ENCODE measurements at places on chromosomes 12 and 14.

DNA sequence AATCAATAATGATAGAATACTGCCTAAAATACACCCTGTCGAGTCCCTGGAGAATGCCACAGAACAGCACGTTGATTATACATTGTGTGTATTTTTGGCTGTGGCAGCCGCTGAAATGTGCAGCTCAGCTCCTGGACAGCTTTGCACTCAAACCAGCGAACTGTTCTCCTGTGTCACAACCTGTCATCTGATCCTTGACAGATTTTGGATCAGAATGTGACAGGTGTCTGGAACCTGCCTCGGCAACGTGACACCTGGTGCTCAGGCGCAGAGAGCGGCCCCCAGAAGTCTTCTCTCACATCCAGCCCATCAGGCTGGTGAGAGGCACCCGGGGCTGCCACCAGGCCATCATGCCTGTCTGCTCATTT, 19.3 kb downstream of the MVK start:
- no peak for DNase-seq

DNA sequence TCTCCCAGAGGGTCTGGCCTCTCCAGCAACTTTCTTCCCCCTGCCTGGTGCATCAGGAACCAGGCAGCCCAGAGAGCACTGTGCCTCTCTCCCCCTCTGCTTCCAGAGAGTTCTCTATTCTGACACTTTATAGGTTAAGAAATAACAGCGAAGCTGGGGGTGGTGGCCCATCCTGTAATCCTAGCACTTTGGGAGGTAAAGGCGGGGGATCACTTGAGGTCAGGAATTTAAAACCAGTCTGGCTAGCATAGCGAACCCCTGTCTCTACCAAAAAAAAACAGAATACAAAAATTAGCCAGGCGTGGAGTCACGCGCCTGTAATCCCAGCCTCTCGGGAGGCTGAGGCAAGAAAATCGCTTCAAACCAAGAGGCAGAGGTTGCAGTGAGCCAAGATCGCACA, 58.3 kb downstream of the ESRRB start:
- no peak for DNase-seq

- DNase-seq: peak; percentile 58
Measured at GRCh38 chr14:53399057-53399456, 245.9 kb upstream of the DDHD1 start.

- DNase-seq: no peak
Measured at GRCh38 chr12:75764091-75764841, 252.9 kb upstream of the KRR1 start.

DNA sequence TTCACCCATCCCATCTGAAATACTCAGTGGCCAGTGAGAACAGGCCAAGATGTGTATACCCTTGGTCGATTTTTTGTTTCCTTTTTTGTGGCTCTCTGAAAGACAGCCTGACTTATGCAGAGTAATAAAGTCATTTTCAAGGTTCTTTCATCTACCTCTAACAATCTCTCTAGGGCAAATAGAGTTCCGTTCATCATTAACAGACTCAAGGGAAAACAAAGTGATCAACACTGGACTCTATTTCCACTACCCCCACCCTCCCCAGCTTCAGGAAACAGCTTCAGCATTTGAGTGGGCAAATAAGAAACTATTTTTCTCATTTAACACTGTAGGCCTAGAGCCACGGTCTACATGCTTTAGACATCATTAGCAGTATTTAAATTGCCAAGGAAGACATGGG, 15.9 kb downstream of the PRKAB1 start:
- no peak for DNase-seq

GRCh38 chr12:32336261-32336660, 63.1 kb upstream of the FGD4 start:
- DNase-seq: no peak

- DNase-seq: no peak
Measured at GRCh38 chr12:32098112-32098511, 8.5 kb upstream of the BICD1 start.

DNA sequence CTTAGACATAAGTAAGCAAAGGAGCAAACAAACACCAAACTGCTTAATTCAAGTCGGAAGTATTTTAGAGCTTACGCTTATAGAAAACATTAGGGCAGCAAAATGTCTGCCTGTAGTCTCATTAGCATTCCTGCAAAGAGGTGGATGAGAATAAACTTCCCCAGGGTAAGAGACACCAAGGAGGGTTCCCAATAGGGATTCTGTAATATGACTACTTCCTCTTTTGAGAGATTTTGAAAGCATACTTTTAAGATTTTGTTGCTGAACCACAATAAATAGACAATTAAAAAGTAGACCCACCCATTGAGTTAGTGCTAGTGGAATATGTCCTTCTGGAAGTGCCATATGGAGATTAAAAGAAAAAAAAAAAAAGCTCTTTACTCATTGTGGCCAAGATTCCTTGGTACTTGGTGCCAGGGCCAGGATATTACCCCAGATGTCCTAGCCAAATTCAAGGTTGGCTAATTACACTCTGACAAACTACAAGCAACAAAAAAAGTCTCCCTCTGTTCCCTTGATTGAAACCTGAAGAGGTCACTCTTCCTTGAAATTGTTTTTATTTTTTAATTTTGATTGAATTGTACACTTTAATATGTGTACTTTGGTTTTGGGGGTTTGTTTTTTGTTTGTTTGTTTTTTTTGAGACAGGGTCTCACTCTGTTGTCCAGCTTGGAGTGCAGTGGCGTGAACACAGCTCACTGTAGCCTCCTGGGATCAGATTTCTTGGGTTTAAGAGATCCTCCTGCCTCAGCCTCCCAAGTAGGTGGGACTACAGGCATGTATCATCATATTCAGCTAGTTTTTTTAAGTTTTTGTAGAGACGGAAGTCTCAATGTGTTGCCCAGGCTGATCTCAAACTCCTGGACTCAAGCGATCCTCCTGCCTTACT, 8.7 kb downstream of the CLIP1 start:
- DNase-seq: no peak

- DNase-seq: no peak
Measured at GRCh38 chr12:73656375-73656774, 881.3 kb upstream of the ATXN7L3B start.

DNA sequence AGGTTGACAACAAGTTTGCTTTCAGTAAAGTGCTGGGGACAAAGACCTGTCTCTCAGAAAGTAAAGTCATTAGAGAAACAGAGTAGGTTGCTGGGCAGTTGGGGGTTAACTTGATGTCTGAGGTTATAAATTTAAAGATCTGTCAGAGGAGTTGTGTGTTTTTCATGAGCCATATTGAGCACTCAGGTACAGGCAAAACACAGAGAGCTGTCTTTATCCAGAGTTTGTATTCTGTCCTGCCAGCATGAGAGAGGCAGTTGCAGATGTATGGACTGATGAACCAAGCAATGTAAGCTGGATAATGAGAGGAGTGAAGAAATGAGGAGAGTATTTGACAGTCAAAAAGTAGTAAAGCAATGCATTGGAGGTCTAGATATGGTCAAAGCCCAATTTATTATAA, 156.7 kb downstream of the SLC41A2 start:
- DNase-seq: no peak

GRCh38 chr12:93442411-93443340, 929 bp upstream of the UBE2N start:
- no peak for DNase-seq

DNA sequence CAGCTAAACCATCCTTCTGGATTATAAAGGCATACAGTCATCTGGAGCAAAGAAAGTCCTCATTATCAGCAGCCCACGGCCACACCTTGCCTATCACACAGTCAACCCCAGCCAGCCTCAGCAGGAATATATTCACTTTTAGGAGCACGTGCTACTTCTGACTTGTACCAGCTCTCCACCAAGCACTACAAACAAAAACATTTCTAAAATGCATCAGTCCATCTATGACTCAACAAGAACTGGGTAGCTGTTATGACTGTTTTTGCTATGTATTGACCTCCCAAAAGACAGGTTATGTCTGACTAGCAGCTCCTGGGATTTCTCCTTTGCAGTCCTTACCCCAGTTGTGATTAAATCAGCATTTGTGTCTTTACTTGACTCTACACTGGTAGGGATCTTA, 31.2 kb downstream of the NUAK1 start:
- no peak for DNase-seq

- DNase-seq: no peak
Measured at GRCh38 chr12:3171195-3171591, 94.0 kb downstream of the TSPAN9 start.

DNA sequence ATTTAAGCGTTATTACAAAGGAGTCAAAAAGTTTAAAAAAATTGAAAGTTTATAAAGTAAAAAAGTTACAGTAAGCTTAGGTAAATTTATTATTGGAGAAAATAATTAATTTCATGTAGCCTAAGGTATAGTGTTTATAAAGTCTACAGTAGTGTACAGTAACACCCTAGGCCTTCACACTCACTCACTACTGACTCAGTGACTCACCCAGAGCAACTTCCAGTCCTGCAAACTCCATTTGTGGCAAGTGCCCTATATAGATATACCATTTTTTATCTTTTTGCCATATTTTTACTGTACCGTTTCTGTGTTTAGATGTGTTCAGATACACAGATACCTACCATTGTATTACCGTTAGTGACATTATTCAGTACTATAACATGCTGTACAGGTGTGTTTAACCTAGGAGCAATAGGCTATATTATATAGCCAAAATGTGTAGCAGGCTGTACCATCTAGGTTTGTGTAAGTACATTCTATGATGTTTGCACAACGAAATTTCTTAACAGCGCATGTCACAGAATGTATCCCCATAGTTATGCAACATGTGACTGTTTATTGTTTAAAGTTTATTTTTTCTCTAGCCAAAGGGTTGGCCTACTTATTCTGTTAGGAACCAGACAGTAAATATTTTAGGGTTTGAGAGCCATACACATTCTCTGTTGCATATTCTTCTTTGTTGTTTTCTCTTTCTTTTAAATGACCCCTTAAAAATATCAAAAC, 155.5 kb downstream of the PCNX1 start:
- DNase-seq: no peak

DNA sequence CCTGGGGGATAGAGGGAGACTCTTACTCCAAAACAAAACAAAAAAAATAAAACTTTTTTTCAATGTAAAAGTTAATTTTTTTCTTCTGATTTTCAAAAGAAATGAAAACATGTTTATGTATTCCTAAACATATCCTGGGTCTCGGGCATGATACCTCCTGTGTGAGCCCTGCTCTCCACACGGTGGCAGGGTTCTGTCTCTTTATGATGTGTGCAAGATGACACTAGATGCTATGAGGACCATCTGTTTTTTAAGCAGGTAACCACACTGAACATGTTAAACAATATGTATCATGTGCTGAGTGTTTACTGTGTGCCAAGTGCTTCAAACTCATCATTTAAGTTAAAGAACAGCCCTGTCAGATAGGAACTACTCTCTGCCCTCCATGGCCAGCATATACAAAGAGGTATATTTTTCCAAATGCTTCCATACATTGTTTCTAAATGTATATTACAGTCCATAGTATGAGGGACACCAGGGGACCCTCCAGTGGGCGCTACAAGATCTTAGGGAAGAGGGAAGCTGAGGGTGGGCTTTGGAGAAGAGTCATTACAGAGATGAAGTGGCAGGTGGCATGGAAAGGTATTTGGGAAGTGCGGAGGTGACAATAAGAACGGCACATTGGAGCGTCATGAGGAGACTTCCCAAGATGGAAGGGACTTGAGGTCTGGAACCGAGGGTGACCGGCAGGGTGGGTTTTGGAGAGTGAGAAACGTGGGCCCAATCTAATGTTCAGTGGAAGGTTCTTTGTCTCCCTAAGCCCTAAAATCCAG, 28.5 kb downstream of the FOS start:
- DNase-seq: no peak

GRCh38 chr12:112422531-112422930, 3.8 kb downstream of the PTPN11 start:
- DNase-seq: no peak

- no peak for DNase-seq
Measured at GRCh38 chr12:894226-894625, 55.3 kb downstream of the RAD52 start.

- DNase-seq: no peak
Measured at GRCh38 chr14:30527196-30527595, 31.8 kb upstream of the G2E3 start.

DNA sequence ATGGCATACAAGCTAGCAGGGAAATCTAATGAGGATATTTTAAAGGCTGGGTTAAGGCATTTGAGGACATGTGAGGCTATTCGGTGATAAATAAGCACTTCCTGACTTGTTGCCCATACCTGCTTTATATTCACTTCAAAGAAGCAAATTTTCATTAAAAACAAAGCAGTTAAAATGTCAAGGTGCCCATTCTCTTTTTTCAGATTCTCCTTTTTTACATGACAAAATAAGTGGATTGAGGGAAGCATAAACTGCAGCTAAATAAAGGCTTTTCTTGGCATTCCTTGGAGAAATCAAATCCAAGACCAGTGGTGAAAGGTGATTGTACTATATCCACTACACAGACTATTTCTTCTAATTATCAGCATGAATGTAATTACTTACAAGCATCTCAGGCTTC, 166.9 kb downstream of the PTCSC3 start:
- DNase-seq: no peak

GRCh38 chr12:71060426-71060825, 97.4 kb downstream of the TSPAN8 start:
- no peak for DNase-seq

- no peak for DNase-seq
Measured at GRCh38 chr12:38872561-38872960, 32.8 kb downstream of the CPNE8 start.

DNA sequence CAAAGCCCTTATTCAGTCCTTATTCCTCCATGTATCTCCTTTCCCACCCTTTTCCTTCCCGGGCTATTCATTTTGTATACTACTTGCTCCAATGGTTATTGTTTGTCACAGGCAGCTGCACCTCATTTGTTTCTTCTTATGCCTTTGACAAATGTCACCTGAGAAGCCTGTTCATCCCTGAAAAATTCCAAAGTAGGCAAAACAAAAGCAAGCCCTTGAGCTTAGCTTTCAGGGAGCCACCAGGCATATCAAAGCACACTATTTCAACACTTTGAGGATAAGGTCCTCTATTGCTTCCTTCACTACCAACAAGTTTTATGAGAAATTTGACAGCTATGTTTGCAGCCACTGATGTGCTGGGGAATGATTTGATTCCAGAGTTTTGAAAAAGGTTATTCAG, 738.7 kb upstream of the LMO3 start:
- no peak for DNase-seq

- no peak for DNase-seq
Measured at GRCh38 chr14:98916476-98916875, 355.5 kb downstream of the BCL11B start.

Data from iPS DF 6.9 (cell line).